ENCODE measurements at places on chromosomes 6 and 20.

GRCh38 chr6:148296771-148297170, 45.9 kb upstream of the SASH1 start:
- H3K36me3 ChIP-seq, result no peaks in the 10 kb centered on the region
- H3K4me1 ChIP-seq, result peaks cover 76% of the 10 kb centered on the region
- no peaks in the 10 kb centered on the region for H3K27me3 ChIP-seq
- no peak for DNase-seq
- H3K4me3 ChIP-seq, result peak overlapping the region; percentile 38

- H3K4me3 ChIP-seq, result no peak overlapping the region
- no peaks in the 10 kb centered on the region for H3K36me3 ChIP-seq
- peaks cover 6% of the 10 kb centered on the region for H3K27me3 ChIP-seq
- peak; percentile 44 for DNase-seq
These were observed 13.2 kb upstream of the SERPINB9 start for GRCh38 chr6:2916158-2916925.

DNA sequence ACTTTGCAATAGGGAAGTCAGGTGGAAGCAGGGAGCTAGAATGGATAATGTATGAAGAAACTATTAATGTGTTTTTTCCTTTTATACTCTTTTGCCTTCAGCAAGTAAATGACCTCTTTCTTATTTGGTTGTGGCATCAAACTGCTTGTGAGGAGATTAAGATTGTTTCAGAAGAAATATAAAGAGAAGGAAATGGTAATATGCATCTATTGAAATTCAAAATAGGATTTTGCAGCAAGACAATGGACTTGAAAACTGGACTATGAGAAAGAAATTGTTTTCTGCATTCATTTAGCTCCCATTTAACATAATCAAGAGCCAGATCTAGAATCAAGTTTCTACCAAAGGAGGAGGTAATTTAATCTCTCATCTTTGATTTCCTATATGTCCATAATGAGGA, 32.3 kb upstream of the KIFC1 start:
- H3K4me3 ChIP-seq, result no peak overlapping the region
- no peak overlapping the region for H3K27ac ChIP-seq
- no peaks in the 10 kb centered on the region for H3K4me1 ChIP-seq
- H3K36me3 ChIP-seq, result no peaks in the 10 kb centered on the region
- H3K27me3 ChIP-seq, result peaks cover 50% of the 10 kb centered on the region

DNA sequence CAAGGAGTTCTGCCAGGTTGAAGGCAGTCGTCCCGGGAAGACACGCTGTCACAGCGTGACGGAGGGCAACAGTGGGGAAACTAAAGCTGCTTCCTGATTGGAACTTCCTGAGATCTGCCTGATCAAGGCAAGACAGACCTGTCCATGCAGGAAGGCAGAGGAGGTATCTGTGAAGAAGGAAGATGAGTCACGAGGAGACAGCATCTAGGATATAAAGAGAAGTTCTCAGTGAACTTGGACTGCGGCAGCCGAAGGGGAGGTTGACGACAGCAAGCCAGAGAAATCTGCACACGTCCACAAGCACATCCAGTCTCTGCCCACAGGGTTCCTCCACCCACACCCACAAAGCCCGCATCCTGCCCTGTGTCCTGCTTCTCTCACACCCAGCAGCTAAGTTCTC, 38.6 kb downstream of the PREP start:
- peaks cover 26% of the 10 kb centered on the region for H3K36me3 ChIP-seq
- H3K4me3 ChIP-seq, result no peak overlapping the region
- peaks cover 14% of the 10 kb centered on the region for H3K4me1 ChIP-seq
- no peak for DNase-seq

- H3K27ac ChIP-seq, result no peak overlapping the region
- H3K4me1 ChIP-seq, result peaks cover 6% of the 10 kb centered on the region
- no peak for DNase-seq
- H3K36me3 ChIP-seq, result no peaks in the 10 kb centered on the region
These were observed 459.2 kb upstream of the SOX4 start for GRCh38 chr6:21134356-21134755.

- H3K36me3 ChIP-seq, result no peaks in the 10 kb centered on the region
- peak overlapping the region; percentile 53 for H3K4me3 ChIP-seq
- peak; percentile 89 for DNase-seq
- peaks cover 76% of the 10 kb centered on the region for H3K4me1 ChIP-seq
- H3K27ac ChIP-seq, result peak overlapping the region; percentile 93
These were observed 71.9 kb downstream of the TMEM170B start for GRCh38 chr6:11609324-11610071.

GRCh38 chr6:49551866-49552129, 1.3 kb downstream of the C6orf141 start:
- H3K27me3 ChIP-seq, result peaks cover 55% of the 10 kb centered on the region
- peaks cover 18% of the 10 kb centered on the region for H3K4me1 ChIP-seq
- H3K36me3 ChIP-seq, result no peaks in the 10 kb centered on the region
- H3K27ac ChIP-seq, result no peak overlapping the region
- peak overlapping the region; percentile 68 for H3K4me3 ChIP-seq
- DNase-seq, result no peak

DNA sequence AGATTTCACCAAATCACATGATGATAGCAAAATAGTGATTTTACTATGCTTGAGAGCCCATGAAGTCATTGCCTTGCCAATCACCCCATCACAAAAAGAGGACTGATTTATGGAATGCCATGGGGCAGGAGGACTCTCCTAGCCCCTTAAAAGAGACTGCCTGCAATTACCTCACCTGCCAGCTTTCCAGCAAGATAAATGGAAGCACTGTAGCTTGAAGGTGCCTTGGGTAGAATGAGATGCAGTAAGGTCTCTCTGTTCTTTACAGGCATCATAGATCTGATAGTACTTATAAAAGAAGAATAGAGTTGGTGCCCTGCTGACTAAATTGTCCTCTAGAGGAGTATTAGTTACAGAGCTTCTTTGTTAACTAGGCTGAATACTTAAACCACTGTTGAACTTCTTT, 242.3 kb downstream of the TMEM242 start:
- peaks cover 13% of the 10 kb centered on the region for H3K36me3 ChIP-seq
- no peaks in the 10 kb centered on the region for H3K27me3 ChIP-seq
- H3K4me1 ChIP-seq, result peaks cover 24% of the 10 kb centered on the region
- DNase-seq, result no peak

DNA sequence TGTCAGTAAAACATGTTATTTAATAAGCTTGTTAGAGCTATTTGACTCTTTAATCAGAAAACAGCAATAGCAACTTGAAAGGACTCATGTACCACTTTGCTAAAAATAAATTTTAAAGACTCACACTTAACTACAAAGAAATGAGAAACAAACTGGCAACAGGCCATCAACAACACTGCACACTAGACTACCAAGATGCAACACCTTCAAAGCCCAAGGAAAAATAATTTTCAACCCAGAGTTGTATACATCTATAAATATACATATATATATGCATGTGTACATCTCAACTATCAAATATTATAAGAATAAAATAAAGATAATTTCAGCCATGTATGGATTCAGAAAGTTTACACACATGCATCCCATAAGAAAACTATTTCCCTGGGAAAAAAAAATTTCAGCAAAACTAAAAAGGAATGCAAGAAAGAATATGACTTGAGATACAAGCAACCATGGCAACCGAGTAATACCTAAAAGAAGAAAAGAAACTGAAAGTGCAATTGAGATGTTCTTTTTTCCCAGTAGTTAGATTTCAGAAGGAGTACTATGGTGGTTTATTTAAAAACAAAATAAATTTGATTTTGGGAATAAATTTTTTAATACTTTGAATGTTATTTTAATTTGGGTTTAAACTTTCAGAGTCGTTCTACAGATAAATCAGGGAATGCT, 303.8 kb downstream of the UBE3D start:
- no peak for DNase-seq
- no peak overlapping the region for H3K4me3 ChIP-seq
- H3K27me3 ChIP-seq, result peaks cover 11% of the 10 kb centered on the region
- peaks cover 9% of the 10 kb centered on the region for H3K4me1 ChIP-seq
- no peaks in the 10 kb centered on the region for H3K36me3 ChIP-seq
- peak overlapping the region; percentile 63 for H3K27ac ChIP-seq

DNA sequence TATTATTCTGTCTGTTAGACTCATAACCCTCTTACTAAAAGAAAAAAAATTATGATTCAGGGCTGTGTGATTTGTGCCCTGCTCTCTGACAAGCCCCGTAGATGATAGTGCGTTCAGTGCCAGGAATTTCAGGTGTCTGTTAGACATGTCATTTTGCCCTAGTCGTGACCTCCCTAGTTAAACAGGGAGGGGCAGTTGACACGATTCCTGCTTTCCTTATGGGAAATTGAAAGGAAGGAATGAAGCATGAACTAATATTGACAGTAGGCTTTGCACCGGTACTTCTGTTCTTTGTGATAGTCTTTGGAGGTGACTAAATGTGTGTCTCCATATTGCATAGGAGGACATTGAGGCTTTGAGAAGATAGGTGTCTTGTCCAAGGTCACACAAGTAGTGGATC, 26.3 kb downstream of the RPRD1B start:
- H3K4me1 ChIP-seq, result peaks cover 11% of the 10 kb centered on the region
- no peaks in the 10 kb centered on the region for H3K27me3 ChIP-seq
- no peak for DNase-seq
- no peak overlapping the region for H3K4me3 ChIP-seq
- peaks cover 25% of the 10 kb centered on the region for H3K36me3 ChIP-seq

DNA sequence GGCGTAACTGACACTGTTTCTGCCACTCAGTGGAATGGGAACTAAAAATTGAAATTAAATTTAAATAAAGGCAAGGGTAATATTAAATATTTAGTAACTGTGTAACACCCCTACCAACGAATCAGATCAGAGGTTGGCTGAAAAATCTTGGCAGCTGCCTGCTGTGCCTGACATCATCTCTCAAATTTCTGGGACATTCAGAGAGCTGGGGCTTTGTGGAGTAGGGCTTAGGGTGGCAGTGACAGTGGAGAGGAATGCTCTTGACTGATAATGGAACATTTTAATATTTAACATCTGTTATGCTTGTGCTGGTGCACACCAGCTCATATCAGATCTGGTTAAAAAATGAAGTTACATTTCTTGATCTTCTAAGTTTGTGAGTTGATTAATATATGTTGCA, 62.2 kb downstream of the RFPL4B start:
- no peak overlapping the region for H3K27ac ChIP-seq
- H3K4me1 ChIP-seq, result peaks cover 9% of the 10 kb centered on the region
- no peak for DNase-seq
- H3K36me3 ChIP-seq, result no peaks in the 10 kb centered on the region
- no peaks in the 10 kb centered on the region for H3K27me3 ChIP-seq
- H3K4me3 ChIP-seq, result no peak overlapping the region

DNA sequence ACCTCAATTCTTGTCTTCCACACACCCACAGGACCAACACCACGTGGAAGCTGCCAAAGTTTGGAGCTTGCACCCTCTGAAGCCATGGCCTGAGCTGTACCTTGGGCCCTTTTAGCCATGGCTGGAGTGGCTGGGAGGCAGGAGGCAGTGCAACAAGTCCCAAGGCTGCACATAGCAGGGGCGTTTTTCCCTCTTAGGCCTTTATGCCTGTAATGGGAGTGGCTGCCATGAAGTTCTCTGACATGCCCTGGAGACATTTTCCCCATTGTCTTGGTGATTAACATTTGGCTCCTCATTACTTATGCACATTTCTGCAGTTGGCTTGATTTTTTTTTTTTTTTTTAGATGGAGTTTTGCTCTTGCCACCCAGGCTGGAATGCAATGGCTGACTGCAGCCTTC, 44.4 kb upstream of the SLC22A3 start:
- DNase-seq, result no peak
- H3K27ac ChIP-seq, result no peak overlapping the region
- no peaks in the 10 kb centered on the region for H3K4me1 ChIP-seq
- no peak overlapping the region for H3K4me3 ChIP-seq
- H3K27me3 ChIP-seq, result no peaks in the 10 kb centered on the region

GRCh38 chr6:135451617-135452190, 45.8 kb downstream of the AHI1 start:
- DNase-seq, result no peak
- no peak overlapping the region for H3K4me3 ChIP-seq
- H3K27me3 ChIP-seq, result no peaks in the 10 kb centered on the region
- H3K27ac ChIP-seq, result no peak overlapping the region
- H3K4me1 ChIP-seq, result no peaks in the 10 kb centered on the region

GRCh38 chr6:1950631-1951030, 294.8 kb downstream of the GMDS start:
- peaks cover 22% of the 10 kb centered on the region for H3K36me3 ChIP-seq
- no peak for DNase-seq
- no peak overlapping the region for H3K4me3 ChIP-seq
- no peak overlapping the region for H3K27ac ChIP-seq
- H3K4me1 ChIP-seq, result peaks cover 13% of the 10 kb centered on the region

DNA sequence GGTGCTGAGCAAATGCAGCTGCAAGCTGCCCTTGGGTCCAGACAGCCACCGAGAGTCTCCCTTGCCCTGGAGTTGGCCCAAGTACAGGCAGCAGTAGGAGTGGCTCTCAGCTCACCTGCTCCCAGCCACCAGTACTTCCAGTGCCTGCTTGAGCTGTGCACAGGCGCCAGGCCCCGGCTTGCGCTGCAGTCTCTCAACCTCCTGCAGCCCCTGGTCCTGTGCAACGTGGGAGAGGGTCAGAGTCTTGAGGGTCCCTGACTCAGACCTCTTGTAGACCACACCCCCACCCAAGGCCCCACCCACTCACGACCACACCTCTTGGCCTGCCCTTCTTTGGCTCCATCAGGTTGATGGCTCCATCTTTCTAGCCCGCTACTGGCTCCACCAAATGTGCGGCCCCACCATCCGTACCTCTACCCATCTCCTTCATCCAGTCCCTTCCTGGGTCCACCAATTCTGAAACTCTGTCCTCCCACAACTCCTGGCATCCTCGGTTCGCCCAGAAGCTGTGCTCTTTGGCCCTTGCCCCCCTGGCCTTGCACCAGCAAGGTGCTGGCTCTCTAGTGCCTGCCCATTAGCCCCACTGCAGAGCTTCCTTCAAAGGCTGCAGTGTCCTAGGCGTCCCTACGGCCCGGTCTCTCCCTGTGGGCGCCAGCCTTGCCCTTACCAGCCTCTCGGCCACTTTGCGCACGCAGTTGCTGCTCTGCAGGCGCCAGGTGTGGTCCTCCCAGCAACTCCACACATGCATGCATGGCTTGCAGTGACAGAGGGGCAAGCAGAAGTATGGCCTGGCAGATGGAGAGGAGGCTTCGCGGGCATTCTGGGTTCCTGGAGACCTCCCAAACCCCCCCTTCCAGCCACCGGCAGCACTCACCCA, 16.5 kb upstream of the SPAG4 start:
- H3K4me3 ChIP-seq, result no peak overlapping the region
- H3K27me3 ChIP-seq, result peaks cover 22% of the 10 kb centered on the region
- DNase-seq, result no peak
- H3K27ac ChIP-seq, result no peak overlapping the region

DNA sequence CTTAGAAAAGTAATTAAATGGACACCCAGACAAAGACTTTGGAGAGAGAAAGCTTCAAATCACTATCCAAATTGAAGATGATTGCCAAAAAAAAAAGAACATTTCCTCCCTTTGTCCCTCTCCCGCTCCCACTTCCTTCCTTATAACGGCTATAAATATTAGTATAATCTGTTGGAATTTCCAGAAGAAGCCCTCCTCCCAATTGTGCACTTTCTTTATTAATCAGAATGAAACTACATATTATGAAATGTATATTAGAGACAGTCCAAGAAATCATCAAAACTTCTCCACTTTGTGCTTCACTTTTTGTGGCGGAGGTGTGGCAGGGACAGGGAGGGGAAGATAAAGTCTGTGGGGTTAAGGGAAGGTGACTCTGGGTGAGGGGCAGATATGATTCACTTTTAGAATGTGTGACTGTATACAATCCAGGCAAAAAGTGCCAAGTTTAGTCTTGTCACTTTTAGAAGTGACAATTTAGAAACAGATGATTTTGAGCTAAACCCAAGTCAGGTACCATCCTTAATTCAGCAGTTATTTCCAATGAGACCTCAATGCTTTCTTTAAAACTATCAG, 195.0 kb upstream of the MARCKS start:
- no peaks in the 10 kb centered on the region for H3K36me3 ChIP-seq
- no peaks in the 10 kb centered on the region for H3K4me1 ChIP-seq
- no peak for DNase-seq
- no peak overlapping the region for H3K4me3 ChIP-seq

GRCh38 chr6:149600508-149600907, 34.3 kb downstream of the GINM1 start:
- no peak overlapping the region for H3K4me3 ChIP-seq
- H3K27ac ChIP-seq, result no peak overlapping the region
- no peaks in the 10 kb centered on the region for H3K4me1 ChIP-seq
- H3K36me3 ChIP-seq, result peaks cover 31% of the 10 kb centered on the region
